ENCODE measurements at places on chromosomes 2 and 18. TPM values are rescaled to one million over a fixed set of nuclear protein-coding genes. Genes with fewer than 3 reads are reported as not detected.

- no peak overlapping the region for H3K27ac ChIP-seq
- DNase-seq = no peak
- H3K4me1 ChIP-seq = no peaks in the 10 kb centered on the region
- H3K27me3 ChIP-seq = no peaks in the 10 kb centered on the region
Measured at GRCh38 chr2:48356701-48357325, 173.1 kb upstream of the STON1 start.

Gene IL1F10
- not detected for total RNA-seq

- H3K4me1 ChIP-seq = peaks cover 16% of the 10 kb centered on the region
- DNase-seq = peak; percentile 81
- peaks cover under 1% of the 10 kb centered on the region for H3K36me3 ChIP-seq
- peak overlapping the region; percentile 84 for H3K27ac ChIP-seq
- no peaks in the 10 kb centered on the region for H3K27me3 ChIP-seq
Measured at GRCh38 chr2:177239932-177240630, 24.4 kb downstream of the NFE2L2 start.

Gene KATNAL2
- total RNA-seq = 7.5 TPM

DNA sequence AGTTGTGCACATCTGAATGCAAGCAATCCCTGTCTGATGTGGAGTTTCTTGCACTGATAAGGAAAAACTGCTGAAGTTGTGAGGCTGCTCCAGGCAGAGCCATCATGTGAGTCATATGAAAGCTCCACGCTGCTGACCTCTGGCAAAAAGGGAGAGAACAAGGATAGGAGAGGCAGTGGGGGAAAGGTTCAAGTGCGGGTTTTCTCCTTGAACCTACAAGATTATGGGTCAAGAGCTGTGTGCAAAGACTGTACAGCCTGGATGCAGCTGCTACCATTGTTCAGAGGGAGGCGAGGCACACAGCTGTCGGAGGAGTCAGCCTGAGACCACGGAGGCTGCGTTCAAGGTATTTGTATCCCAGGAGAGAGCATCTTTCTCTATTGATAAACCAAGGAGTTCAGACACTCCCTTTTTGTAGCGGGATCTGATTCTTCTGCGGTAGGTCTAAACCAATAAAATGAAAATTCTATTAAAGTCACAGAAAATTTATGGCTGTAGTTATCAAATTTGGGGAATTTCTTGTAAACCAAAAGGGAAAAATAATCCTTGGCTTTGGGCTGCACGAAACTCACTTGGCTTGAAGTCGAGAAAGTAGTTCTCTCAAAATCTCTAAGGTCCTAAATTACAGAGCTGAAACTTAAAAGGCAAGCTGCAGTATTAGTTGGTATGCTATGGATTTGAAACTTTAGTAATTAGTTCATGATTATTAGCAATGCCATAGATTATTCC, at the start of gene CDK15:
TSS of gene CDK15 (plus strand) at position 96 of the 729 bp plus-strand sequence. CDS start at position 224, 128 bp downstream.
- peak within 1 kb of the TSS; percentile 35 for H3K27ac ChIP-seq
- peaks cover 6% of the 10 kb centered on the region for H3K4me1 ChIP-seq
- DNase-seq = no peak
- no peaks in the 10 kb centered on the region for H3K27me3 ChIP-seq
- H3K4me3 ChIP-seq = no peak within 1 kb of the TSS

GRCh38 chr2:240645346-240645745, 20.1 kb downstream of the GPR35 start:
- H3K27me3 ChIP-seq = peaks cover 5% of the 10 kb centered on the region
- no peaks in the 10 kb centered on the region for H3K36me3 ChIP-seq
- no peak overlapping the region for H3K27ac ChIP-seq
- DNase-seq = no peak

GRCh38 chr2:197858607-197859140, 54.3 kb downstream of the PLCL1 start:
- H3K4me3 ChIP-seq = no peak overlapping the region
- no peaks in the 10 kb centered on the region for H3K4me1 ChIP-seq
- no peaks in the 10 kb centered on the region for H3K36me3 ChIP-seq
- no peak overlapping the region for H3K27ac ChIP-seq

- no peak overlapping the region for H3K27ac ChIP-seq
- DNase-seq = no peak
- H3K36me3 ChIP-seq = no peaks in the 10 kb centered on the region
- H3K4me1 ChIP-seq = no peaks in the 10 kb centered on the region
- H3K4me3 ChIP-seq = no peak overlapping the region
Measured at GRCh38 chr2:148660999-148661398, 16.4 kb downstream of the EPC2 start.

GRCh38 chr2:191622374-191623320, 55.3 kb upstream of the NABP1 start:
- H3K36me3 ChIP-seq = no peaks in the 10 kb centered on the region
- no peak overlapping the region for H3K27ac ChIP-seq
- no peaks in the 10 kb centered on the region for H3K27me3 ChIP-seq
- no peak overlapping the region for H3K4me3 ChIP-seq
- DNase-seq = no peak

DNA sequence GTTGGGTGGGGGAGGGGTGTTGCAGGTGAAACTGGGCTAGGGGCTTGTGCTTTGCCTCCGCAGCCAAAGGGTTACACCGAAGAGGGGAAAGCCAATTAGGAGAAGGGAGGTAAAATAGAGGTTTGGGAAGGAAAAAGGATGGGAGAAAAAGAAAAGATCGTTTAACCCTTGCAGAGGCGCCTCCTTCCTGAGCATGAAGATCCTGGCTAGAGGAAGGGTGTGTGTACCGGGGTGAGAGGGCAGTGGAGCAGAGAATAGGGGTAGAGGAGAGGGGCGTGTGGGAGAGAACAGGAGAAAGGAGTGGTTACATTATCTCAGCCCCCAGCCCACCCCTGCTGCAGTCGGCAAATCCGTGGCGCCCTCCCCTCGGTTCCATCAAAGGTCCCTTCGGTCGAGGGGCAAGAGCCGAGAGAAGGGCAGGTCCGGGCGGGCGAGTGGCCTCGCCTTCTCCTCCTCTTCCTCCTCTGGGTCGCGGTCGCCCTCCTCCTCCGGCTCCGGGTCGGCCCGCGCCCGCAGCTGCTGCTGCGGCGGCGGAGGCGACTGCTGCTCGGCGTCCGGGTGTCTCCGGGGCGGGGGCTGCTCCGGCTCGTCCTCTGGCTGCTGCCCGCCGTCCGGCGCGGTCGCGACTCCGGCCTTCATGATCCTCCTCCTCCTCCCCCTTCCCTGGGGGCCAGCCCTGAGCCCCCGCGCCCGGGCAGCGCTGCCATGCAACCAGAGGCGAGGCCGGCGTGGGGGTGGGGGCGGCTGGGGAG, 1.1 kb downstream of the MARCHF4 start:
- H3K4me1 ChIP-seq = peaks cover 24% of the 10 kb centered on the region
- no peak for DNase-seq
- no peak overlapping the region for H3K27ac ChIP-seq
- peak overlapping the region; percentile 56 for H3K4me3 ChIP-seq
- no peaks in the 10 kb centered on the region for H3K36me3 ChIP-seq

GRCh38 chr2:231795525-231796327, 9.5 kb downstream of the COPS7B start:
- DNase-seq = peak; percentile 53
- H3K4me1 ChIP-seq = no peaks in the 10 kb centered on the region
- no peaks in the 10 kb centered on the region for H3K27me3 ChIP-seq

DNA sequence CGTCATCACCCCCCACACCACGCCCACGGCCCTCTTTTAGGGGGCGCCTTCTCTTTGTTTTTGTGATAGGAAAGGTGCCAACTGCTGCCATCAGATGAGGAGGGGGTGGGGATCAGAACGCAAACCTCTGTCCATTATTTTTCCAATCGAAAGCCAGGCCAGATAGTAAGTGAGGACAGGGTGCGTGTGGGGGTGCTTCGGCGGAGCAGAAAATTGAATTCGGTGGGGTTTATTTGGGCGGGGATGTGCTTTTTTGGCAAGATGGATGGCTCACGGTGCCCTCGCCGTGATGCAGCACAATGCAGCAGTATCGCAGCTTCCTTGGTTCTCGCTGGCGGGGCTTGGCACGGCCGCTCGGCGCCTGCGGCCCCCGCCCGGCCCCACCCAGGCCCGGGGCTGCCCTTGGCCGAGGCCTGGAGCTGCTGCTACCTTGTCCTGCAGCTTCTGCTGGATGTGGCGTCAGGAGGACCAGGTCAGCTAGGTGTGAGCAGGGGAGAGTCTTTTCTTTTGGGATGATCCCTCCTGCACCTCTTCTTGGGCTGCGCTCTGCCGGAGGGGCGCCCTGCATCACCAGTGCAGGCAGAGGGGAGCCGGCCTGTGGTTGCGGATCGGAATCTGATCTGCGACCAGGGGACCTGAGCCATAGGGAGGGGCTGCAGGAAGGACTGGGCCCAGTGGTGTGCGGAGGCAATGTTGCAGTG, 1.3 kb downstream of the SPTBN1 start:
- peaks cover 15% of the 10 kb centered on the region for H3K4me1 ChIP-seq
- DNase-seq = no peak
- H3K36me3 ChIP-seq = no peaks in the 10 kb centered on the region
- H3K27ac ChIP-seq = peak overlapping the region; percentile 94
- no peaks in the 10 kb centered on the region for H3K27me3 ChIP-seq

Gene MREG
- 4.5 TPM for total RNA-seq

DNA sequence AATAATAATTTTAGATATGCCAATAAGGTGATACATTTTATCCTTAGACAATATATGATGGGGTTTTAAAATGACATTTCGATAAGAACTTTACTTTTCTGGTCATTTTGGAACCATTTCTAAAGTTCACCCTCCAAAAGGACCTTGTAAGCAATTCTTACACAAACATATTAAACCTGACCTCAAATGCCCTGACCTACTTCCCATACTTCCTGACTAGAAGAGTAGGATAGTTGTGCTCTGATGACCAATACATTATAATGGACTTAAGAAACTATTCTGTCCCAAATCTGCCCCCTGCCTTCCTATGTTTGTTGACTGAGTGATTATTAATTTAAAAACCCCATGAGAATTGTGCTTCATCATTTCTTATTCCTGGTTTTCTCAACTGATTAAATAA, 24.6 kb downstream of the GCA start:
- no peaks in the 10 kb centered on the region for H3K36me3 ChIP-seq
- H3K4me3 ChIP-seq = no peak overlapping the region
- H3K4me1 ChIP-seq = no peaks in the 10 kb centered on the region
- no peak overlapping the region for H3K27ac ChIP-seq
- DNase-seq = no peak

DNA sequence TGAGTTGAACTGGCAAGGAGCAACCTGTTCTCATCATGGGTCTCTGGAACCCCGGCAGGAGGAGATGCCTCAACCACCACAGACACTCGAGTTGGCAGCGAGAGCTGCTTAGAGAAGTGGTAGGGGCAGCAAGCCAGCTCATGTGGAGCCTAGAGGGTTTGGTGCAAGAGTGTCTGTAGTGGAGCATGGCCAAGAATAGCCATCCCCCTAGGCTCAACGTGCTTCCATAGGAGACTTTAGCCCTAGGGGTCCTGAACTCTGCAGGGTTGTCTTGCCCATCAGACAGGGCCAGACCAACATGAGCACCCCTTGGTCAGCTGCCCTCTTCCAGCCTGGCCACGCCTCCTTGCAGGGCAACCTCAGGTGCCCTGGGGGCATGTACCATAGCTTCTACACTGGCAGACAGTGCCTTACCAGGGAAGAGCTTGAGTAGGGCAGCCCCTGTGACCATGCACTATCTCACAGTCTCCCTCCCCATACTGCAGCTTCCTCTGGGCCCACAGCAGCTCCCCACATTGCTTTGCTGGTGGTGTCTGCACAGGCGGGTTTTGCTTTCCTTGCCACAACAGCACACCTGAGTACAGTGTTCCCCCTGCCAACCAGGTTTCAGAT, 187.1 kb downstream of the EXOC6B start:
- H3K4me1 ChIP-seq = no peaks in the 10 kb centered on the region
- DNase-seq = no peak
- no peak overlapping the region for H3K4me3 ChIP-seq
- H3K27me3 ChIP-seq = no peaks in the 10 kb centered on the region
- H3K36me3 ChIP-seq = peaks cover 3% of the 10 kb centered on the region

Gene DTNA
- 123 TPM for total RNA-seq

- H3K27ac ChIP-seq = no peak overlapping the region
- H3K36me3 ChIP-seq = no peaks in the 10 kb centered on the region
Measured at GRCh38 chr2:8552293-8552801, 129.5 kb upstream of the ID2 start.

DNA sequence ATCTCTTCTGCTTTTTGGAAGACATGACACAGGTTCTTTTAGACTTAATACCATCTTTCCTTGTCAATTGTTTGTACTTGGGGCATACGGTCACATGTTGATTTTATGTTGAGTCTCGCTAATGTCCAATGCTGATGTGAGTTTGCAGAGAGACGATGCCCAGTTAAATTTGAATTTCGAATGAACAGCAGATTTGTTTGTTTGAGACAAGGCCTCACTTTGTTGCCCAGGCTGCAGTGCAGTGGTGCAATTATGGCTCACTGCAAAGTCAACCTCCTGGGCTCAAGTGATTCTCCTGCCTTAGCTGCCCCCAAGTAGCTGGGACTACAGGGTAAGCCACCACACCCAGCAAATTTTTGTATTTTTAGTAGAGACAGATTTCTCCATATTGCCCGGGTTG, 473.5 kb downstream of the RIT2 start:
- no peaks in the 10 kb centered on the region for H3K4me1 ChIP-seq
- no peak overlapping the region for H3K27ac ChIP-seq
- H3K27me3 ChIP-seq = no peaks in the 10 kb centered on the region
